Caudate nucleus (tissue), 63 donors: ENCODE measurements at places on chromosomes 16 and 17.
A peak's percentile ranks its signal among the peaks of the same experiment; 100 is the strongest.

GRCh38 chr17:42118545-42118944, 2.6 kb downstream of the KAT2A start:
- DNase-seq, result peak; percentile 6

DNA sequence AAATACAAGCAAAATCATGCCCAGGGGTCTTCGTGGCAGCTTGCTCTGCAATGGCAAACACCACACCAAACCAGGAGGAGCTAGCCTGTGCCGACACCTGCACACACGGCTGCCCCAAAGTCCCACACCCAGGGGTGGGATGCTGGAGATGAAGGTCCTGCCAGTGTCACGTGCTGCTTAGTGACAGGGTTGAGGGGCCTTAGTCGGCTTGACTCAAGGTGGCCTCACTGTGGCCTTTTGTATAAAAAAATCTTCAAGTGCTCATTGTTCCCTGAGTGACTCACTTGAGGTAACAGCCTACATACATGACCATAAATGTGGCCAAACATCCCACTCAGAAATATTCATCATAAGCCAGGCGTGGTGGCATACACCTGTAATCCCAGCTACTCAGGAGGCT, 7.3 kb downstream of the TRIM65 start:
- no peak for DNase-seq

- DNase-seq, result no peak
These were observed 84.6 kb upstream of the GRIN2A start for GRCh38 chr16:10266809-10267208.

DNA sequence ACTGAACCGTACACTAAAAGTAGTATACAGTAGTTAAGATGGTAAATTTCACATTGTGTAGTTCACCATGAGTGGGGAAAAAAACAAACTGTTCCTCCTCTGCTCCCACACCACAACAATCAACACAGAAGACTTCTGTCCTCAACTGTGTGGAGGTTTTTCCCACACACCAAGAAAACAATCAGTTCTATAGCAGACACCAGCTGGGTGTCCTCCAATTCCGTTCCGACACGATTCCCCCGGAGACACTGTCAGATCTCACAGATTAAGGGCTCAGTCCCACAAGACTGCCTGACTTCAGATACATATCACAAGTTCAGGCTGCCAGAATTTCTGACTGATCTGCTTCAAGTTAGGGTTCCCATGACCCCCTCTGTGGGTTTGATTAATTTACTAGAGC, 31.8 kb downstream of the BBS2 start:
- DNase-seq, result peak; percentile 15

- no peak for DNase-seq
These were observed 363.9 kb upstream of the CDH5 start for GRCh38 chr16:66002601-66003000.

GRCh38 chr16:79411805-79412204, 188.7 kb downstream of the MAF start:
- DNase-seq, result no peak

GRCh38 chr17:76327696-76328095, 19.6 kb upstream of the QRICH2 start:
- no peak for DNase-seq

DNA sequence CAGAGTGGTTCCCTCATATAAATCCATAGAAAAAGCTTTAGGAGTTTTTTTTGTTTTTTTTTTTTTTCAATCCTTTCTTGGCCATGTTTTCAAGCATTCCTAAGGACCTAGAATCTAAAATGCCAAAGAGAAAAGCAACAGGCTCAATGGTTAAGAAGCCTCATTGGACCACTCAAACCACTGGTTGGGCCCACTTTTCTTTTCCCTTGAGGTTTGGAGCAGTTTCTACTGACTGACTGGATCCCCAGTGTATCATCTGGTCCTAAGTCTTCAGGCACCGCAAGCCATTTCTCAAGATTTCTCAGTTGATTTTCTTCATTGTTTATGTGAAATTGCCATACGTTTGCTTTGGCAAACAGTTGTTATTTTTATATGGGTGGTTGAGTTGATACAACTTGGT, 14.4 kb downstream of the METTL9 start:
- no peak for DNase-seq

GRCh38 chr17:42163113-42163512, 8.3 kb upstream of the RAB5C start:
- DNase-seq, result no peak

DNA sequence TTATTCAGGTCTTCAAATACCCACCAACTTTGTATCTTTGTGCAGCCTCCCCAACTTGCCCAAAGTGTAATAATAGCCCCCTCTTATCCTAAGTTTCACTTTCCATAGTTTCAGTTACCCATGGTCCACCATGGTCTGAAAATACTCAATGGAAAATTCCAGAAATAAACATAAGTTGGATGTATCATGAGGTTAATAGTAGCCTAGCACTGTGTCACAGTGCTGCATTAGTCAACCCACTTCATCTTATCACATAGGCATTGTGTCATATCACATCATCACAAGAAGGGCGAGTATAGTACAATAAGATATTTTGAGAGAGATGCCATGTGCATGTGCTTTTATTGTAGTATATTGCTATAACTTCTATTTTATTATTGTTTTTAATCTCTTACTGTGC, 21.9 kb downstream of the OMG start:
- DNase-seq, result no peak

GRCh38 chr16:88790312-88791211, 5.5 kb upstream of the PIEZO1 start:
- no peak for DNase-seq

- no peak for DNase-seq
These were observed 32.2 kb downstream of the TK2 start for GRCh38 chr16:66517586-66518263.

- no peak for DNase-seq
These were observed 62.1 kb downstream of the EPN2 start for GRCh38 chr17:19299214-19299747.

DNA sequence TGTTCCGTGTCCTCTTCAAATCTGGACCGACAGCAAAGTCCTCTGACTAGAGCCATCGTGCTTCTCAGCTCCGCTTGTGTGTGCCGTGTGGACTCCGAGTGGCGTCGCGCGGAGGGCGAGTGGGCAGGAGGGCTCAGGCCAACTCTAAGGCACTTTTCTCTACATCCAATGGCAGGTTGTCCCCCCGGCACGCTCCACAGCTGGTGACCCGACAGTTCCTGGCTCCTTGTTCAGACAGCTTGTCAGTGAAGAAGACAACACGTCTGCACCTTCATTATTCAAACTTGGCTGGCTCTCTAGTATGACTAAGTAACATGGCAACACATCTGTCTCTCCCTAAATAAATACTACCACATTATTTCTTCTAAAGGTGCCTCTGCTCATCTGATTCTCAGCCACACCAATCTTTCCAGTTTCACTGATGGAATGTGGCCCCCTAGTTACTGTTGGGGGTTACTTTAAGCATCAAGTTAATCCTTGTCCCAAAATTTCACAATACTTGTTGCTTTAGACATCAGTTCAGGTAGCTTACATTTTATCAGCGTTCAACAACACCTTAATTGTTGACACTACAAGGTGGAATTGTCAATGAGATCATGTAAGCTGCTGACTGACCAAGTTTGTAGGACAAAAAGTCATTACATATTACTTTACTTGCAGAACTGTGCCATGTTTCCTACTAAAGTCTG, 15.4 kb downstream of the COG1 start:
- DNase-seq, result no peak

DNA sequence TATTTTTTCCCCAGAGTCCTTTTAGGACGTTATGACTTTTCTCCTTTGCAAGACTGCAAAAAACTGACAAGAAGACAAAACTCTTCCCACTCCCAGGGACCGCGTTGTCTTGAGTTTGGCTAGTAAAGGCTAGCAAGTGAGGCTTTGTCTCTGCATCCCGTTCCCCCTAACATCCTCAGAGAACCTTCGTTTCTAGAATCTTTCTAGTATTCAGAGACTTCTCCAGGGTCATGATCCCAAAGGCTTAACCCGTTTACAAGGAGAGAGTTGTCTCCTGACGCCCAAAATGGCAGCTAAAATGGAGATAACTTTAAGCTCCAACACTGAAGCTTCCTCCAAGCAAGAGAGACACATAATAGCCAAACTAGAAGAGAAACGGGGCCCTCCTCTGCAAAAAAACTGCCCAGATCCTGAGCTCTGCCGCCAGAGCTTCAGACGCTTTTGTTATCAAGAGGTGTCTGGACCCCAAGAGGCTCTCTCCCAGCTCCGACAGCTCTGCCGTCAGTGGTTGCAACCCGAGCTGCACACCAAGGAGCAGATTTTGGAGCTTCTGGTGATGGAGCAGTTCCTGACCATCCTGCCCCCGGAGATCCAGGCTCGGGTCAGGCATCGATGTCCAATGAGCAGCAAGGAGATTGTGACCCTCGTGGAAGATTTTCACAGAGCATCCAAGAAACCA, 843 bp downstream of the ZNF174 start:
- DNase-seq, result no peak

- peak; percentile 29 for DNase-seq
These were observed 6.3 kb downstream of the C17orf50 start for GRCh38 chr17:35766903-35767510.

DNA sequence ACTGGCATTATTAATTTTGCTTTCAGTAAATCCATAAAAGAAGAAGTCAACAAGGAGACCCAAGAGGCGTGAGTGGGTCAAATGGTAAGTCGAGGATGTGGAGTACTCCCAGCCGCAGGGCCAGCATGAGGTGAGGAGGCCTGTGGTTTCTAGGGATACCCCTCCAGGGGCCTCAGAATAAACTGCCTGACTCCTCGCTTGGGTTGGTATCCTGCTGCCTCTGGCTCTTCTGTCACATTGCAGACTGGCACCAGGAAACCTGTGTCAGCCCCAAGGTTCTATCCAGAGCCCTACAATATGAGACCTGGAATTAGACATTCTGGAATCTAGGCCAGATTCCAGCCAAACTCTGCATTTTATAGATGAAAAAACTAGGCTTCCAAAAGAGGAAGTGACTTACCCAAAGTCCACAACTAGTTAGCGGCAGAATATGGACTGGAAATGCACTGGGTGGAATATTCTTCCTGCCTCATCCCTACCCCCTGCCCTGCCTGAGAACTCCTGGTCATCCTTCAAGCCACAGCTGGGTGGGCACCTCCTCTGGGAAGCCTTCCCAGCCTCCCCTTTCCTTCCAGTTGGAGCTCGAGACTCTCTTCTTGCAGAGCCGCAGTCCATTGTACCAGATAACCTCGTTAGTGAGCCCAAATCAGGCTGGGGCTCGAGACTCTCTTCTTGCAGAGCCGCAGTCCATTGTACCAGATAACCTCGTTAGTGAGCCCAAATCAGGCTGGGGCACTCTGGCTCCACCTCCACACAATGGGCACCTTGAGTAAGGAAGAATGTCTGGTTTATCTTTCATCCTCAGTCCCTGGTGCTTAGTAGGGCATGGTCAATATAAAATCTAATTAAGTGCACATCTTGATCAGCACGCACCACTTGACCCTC, 22.6 kb downstream of the C17orf67 start:
- no peak for DNase-seq
